ENCODE measurements at places on chromosomes 3 and 15. TPM values are rescaled to one million over a fixed set of nuclear protein-coding genes. Genes with fewer than 3 reads are reported as not detected.

GRCh38 chr15:75738647-75739325 is 26.1 kb upstream of the CSPG4 start:
- DNase-seq: peak; percentile 94

GRCh38 chr3:52197499-52197841 is 490 bp upstream of the ALAS1 start:
- DNase-seq: no peak

DNA sequence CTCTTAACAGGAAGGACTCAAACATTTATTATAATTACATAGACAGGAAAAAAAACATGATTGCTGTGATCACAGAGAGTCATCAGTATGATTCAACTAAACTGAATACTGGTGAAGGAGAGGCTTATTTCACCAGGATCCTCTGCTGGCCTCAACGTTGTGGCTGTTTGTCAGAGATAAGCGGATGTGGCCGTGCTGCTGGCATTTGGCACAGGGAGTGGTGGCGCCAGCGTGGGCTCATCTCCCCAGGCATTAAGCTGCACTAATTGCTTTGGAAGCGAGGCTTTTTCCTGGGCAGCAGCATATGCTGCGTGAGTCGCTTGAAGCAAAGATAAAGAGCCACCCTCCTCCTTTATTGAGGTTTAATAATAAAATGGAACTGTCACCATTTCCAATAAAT is 306.7 kb downstream of the LRTM1 start:
- no peak for DNase-seq

Gene GATA2
- total RNA-seq: 5.6 TPM
